NCI-H1092 treated with DMSO at 0.1 percent for 48 hours (cell line): ENCODE measurements at places on chromosomes 4 and X.
A peak's percentile ranks its signal among the peaks of the same experiment; 100 is the strongest.

GRCh38 chrX:23952984-23953907 is 45.4 kb downstream of the CXorf58 start:
- DNase-seq, result no peak

GRCh38 chr4:9937078-9937477 is 84.2 kb downstream of the SLC2A9 start:
- no peak for DNase-seq

DNA sequence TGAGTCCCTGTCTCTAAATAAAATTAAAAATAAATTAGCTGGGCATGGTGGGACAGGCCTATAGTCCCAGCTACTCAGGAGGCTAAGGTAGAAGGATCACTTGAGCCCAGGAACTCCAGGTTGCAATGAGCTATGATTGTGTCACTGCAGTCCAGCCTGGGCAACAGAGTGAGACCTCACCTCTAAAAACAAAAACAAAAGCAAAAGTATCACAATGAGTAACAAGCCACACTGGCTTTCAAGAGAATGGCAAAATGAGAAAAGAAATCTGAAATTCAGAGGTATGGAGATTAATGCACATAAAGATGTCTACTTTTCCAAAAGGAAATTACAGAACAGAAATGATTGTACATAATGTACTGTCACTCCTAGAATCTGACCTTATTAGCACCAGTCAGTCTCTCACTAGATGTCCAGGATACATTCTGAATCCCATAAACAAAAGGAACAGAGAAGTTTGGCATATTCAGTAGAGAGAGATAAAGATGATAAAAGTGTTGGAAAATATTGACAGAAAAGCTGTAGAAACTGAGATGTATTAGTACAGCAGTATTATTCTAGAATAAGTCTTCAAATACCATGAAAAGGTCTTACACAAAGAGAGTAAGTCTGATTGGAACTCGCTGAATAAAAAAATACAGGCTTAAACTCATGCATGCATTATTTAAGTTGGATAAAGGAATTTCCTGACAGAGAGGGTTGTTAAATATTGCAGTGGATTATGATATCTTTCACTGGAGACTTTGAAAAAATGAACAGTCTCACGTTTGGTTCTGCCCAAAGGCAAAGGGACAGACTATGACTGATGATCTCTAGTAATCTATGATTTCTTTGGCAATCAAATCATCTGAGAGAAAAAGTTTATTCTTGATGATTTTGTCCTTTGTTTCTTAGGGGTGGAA is 102.5 kb downstream of the SH3RF1 start:
- DNase-seq, result no peak

GRCh38 chr4:128338634-128339355 is 51.2 kb upstream of the PGRMC2 start:
- DNase-seq, result no peak

DNA sequence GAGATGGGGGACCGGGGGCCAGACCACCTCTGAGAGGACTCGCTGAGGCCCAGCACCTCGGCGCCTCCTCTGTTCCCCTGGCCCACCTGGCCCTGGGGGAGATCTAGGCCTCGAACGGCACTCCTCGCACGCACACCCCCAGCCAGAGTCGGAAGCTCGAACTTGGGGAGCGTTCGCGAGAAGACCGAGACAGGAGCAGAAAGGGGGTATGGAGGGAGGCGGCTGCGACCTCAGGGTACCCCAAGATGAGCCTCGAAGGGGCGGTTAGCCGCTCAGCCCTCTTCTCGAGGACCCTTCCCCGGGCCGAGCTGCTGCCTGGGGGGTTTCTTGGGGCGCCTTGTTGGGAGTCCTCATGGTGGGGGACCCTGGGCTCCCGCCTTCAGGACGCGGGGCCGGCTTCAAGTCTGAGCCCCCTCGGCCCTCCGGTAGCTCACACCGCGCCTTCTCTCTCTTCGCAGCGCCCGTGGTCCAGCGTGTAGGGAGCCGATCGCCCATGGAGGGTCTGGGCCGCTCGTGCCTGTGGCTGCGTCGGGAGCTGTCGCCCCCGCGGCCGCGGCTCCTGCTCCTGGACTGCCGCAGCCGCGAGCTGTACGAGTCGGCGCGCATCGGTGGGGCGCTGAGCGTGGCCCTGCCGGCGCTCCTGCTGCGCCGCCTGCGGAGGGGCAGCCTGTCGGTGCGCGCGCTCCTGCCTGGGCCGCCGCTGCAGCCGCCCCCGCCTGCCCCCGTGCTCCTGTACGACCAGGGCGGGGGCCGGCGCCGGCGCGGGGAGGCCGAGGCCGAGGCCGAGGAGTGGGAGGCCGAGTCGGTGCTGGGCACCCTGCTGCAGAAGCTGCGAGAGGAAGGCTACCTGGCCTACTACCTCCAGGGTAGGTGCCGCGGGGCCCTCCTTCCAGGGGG is 706 bp downstream of the DUSP9 start:
- no peak for DNase-seq

- DNase-seq, result no peak
Measured at GRCh38 chr4:170978990-170979389, 834.2 kb upstream of the GALNTL6 start.

DNA sequence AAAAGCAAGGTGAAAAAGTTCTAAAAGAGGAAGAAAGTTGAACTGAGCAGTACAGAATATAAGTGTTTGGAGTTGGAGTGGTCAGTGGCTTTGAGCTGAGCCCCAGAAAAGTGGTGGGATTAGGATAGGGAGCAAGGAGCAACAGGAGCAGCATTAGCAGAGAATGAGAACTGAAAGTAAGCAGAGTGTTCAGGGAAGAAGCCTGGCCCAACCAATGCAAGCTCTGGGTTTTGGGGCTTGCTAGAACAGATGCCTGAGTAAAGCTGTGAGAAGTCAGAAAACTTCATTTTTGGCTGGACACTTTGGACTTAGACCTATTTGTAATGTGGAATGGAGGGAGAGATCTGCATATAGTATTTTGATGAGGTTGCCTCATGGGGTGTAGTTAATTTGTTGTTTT is 17.8 kb downstream of the JADE1 start:
- DNase-seq, result no peak

DNA sequence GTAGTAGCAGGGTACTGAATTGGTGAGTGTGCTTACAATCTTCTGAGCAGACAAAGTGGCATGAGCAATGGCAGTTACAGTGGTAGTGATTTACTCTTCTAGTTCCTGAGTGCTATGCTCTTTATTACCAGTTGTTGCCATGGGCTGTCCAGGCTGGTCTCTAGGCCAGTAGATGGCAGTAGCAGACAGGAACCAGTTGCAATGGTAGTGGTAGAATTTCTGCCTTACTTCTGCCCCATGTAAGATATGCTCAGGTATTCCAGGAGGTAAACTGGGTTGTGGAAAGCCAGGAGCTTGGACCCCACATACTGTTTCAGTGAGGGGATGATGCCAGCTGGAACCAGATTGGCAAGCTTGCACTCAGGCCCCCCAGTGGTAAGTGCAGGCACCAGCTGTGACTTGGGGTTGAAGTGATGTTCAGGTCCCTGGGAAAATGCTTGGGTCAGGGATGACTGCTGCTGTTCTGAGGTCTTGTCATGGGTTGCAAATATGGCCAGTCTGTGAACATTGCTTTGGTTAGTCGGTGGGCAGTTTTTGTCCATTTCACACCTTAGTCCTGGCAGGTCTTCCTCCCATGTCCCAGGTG is 63.0 kb upstream of the ZXDB start:
- DNase-seq, result no peak

DNA sequence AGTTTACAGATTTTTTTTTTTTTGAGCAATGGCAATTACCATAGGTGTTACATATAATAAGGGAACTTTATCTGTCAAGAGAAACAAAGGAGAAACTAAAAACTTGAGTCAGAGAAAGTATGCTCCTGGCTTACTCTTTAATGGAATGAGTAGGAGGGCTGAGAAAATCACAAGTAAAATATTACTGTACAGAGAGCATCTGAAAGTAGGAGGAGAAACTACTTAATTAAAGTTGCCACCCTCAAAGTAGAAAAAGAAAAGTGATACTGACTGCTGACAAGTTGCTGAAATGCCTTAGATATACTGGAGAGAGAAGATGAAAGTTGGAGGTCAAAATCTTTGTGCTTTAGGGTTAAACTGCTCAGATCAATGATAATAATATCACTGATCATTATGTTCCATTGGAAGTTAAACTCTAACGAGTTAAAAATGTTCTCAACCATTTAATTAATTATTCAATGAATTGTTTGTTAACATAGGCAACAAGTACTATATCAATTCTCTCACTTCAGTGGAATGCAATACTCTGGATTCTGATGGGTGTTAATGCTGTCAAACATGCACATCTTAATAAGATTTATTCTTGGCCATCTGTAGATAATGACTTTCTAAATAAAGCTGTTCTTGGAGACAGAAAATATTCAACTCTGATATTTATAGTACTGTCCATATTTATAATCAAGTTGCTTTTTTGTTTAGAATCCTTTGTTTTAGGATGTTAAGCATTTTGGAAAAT is 61.2 kb upstream of the CAMK2D start:
- DNase-seq, result no peak

- no peak for DNase-seq
Measured at GRCh38 chr4:102783006-102783405, 22.2 kb upstream of the MANBA start.

GRCh38 chr4:174865418-174865985 is 36.5 kb upstream of the GLRA3 start:
- DNase-seq, result no peak

GRCh38 chr4:59457576-59457975 is 1742.5 kb upstream of the ADGRL3 start:
- no peak for DNase-seq

- DNase-seq, result no peak
Measured at GRCh38 chr4:1655081-1655480, 29.0 kb downstream of the FAM53A start.

GRCh38 chrX:148609515-148610327 is 109.3 kb downstream of the AFF2 start:
- DNase-seq, result no peak

GRCh38 chr4:180341926-180342325 is 1901.3 kb upstream of the TENM3 start:
- DNase-seq, result no peak

- DNase-seq, result no peak
Measured at GRCh38 chr4:122824616-122825015, 2.0 kb upstream of the FGF2 start.

DNA sequence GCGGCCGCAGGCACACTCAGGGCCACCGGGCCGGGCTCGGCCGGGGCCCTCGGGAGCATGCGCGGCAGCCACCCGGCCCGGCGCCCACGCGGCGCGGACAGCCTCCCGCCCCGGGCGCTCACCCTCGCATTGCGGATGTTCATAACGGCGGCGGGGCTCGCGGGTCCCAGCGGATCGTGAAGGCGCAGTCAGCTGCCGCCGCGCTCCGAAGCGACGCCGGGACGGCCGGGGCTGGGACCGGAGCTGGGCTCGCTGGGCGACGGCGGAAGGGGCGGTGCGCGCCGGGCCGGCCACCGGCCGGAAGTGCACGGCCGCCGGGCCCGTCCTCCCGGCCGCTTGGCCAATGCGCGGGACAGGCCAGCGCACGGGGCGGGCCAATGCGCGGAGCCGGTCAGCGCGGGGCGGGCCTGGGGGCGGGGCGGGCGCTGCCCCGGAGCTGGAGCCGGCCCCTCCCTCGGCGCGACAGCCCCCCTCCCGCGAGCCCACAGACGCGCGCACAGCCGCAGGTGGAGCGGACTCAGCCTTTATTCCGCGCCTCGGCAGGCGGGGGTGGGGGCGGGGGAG is at the start of gene NAA10:
TSS of gene NAA10 (minus strand) at position 276 of the 564 bp plus-strand sequence. CDS start at position 143, 133 bp downstream.
- peak; percentile 72 for DNase-seq

GRCh38 chrX:91434351-91435168 is at the start of gene PABPC5:
Gene PABPC5 (plus strand): TSS chrX:91434839. CDS start chrX:91435578, 739 bp downstream.
- no peak for DNase-seq

DNA sequence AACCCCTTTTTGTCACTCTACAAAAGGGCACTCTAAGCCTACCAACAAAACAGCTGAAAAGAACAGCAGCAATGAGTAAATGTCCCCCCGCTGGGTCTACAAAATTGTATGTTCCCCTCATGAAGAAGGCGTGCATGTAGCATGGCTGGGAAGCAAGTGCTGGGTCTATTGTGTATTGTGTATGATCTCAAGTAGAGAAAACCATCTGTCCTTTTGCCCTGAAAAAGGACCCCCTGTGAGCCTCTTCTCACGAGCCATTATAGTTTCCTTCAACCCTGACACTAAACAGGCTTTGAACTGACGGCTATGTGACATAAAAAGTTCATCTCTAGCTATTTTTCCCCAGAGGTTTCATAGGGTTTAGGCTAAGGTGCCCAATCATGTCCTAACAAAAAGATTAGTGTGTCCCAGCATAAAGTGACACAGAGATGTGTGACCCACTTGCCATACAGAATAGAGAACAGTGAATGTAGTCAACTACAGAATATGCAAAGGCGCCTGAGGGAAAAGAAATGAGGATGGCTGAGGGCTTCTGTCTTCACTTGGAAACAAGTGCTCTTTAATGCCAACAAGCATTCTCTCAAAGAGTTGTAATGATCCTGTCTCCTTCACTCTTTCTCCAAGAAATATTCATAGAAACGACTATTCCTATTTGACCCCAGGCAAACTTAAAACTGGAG is 27.3 kb downstream of the COL25A1 start:
- DNase-seq, result no peak

DNA sequence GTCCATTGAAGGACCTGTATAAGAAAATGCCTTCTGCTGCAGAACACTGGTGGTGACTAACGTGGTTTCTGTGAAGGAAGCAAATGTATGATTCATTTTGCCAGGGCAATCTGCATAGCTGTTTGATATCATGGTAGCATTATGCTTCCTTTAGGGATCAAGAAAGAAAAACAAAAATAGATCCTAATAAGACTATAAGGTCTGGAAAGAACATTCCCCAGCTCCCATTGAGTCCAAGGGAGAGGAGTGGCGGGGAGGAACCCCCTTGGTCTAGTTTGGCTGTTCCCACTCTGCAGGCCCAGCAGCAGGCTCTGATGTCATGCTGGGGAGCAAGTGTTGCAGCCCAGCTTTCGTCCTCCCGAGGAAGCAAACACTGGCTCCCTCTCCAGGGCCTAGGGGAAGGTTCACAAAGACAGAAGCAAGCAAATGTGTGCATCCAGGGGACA is 154.5 kb upstream of the GALNT7 start:
- DNase-seq, result no peak

DNA sequence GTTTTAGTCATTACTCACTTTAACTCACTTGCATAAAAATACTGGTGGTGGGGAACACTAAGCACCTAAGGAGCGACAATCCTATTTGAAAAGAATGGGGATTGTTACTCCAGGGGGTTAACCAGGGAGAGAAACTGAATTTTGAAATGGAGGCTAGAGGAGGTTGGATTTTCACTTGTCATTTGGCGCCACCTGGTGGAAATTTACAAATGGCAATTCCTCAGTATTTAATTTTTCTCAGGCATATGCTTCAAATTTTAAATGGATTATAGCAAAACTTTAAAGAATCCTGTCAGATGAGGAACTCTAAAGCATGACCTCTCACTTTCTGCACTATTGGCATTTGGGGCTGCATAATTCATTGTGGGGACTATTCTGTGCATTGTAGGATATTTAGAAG is 2.7 kb upstream of the GEMIN8 start:
- DNase-seq, result peak; percentile 60

- DNase-seq, result no peak
Measured at GRCh38 chrX:133412246-133412645, 3.0 kb downstream of the GPC4 start.

- no peak for DNase-seq
Measured at GRCh38 chr4:24809815-24810405, 14.5 kb downstream of the SOD3 start.

GRCh38 chrX:17488036-17488435 is 113.0 kb downstream of the NHS start:
- DNase-seq, result no peak

- no peak for DNase-seq
Measured at GRCh38 chr4:57051095-57051494, 59.1 kb downstream of the IGFBP7 start.

- no peak for DNase-seq
Measured at GRCh38 chrX:46463682-46464081, 81.5 kb downstream of the ZNF674 start.

GRCh38 chr4:156971676-156972378 is at the start of gene PDGFC:
Gene PDGFC (minus strand): TSS chr4:156971799. CDS start chr4:156970903, 896 bp downstream.
- peak; percentile 51 for DNase-seq
